Amygdala (tissue), 56 donors: ENCODE measurements at places on chromosomes 11 and 22.

GRCh38 chr11:75492181-75492820 is 33.4 kb downstream of the GDPD5 start:
- DNase-seq: no peak

- no peak for DNase-seq
Measured at GRCh38 chr11:125627236-125627910, 2.4 kb downstream of the CHEK1 start.

- peak; percentile 43 for DNase-seq
Measured at GRCh38 chr11:69670158-69670845, 4.9 kb downstream of the LTO1 start.

DNA sequence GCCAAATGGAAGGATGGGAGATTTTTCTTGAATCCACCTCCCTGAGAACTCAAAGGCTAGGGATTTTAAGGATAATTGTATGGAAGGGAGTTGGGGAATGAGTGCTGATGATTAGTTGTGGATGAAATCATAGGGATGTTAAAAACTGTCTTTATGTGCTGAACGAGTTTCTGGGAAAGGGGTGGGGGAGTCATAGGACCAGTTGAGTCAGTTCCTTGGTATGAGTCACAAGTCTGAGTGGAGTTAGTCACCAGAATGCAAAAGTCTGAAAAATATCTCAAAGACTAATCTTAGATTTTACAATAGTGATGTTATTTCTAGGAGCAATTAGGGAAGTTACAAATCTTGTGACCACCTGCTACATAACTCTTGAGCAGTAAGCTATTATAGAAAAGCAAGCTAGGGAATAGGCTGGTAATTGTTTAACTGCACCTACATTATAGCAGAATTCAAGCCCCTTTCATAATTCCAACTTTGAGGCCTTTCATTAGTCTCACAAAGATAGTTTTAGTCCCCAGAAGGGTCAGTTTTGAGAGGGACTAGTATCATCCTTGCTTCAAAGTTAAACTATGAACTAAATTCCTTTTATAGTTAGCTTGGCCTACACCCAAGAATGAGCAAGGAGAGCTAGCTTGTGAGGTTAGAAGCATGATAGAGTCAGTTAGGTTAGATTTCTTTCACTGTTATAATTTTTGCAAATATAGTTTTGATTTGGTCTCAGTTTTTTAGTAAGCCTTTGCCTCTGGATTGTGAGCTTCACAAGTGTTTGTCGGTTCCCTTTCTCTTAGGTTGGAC is 668.0 kb downstream of the ETS1 start:
- no peak for DNase-seq

GRCh38 chr11:64544616-64545296 is 46.3 kb upstream of the SLC22A12 start:
- DNase-seq: no peak

DNA sequence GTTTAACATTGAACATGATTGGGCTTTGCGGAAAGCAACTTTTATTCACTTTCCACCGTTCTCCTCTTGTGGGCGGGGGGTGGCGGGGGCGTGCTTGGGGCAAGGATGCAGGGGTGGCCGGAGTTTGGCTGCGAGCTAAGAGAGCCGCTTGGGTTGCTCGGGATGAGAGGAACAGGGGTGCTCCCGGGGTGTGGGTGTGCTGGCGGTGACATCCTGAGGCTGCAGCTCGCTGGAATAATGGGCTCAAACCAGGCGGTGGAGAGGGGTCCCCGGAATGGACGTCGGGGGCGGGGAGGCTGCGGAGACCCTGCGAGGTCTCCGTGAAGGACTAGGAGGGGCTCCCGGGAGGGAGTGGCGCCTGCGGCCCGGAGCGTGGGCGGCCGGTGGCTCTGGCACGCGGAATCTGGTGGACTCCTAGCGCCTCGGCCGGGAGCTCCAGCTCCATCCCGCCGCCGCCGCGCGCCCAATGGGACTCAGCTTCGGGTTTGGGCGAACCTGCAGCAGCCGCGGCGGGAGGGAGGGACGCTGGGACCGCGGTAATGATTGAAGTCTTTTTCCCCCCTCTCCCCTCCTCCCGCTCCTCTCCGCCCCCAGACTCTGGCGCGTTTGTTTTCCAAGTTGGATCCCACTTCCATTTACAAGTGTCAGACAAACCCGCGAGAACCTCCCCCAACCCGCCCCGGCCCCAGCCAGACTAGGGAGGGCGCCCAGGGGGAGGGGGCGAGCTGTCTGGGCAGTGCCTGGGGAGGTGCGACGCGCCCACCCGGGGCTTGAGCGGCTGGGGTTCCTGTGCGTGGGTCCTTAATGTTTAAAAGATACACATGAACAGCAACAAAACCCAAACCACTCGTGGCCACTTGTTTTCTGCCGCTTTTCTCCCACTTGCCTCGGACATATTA is 2.0 kb downstream of the FAT3 start:
- peak; percentile 39 for DNase-seq

- DNase-seq: no peak
Measured at GRCh38 chr11:94909371-94909820, 64.0 kb downstream of the CWC15 start.

GRCh38 chr11:66277471-66278362 is at the start of gene CNIH2:
Gene CNIH2, plus strand, starts transcription at chr11:66278175. Its CDS starts 282 bp downstream, at chr11:66278457.
- no peak for DNase-seq

GRCh38 chr11:1241706-1242105 is 18.8 kb downstream of the MUC5B start:
- no peak for DNase-seq

GRCh38 chr11:58830673-58831301 is 13.7 kb downstream of the GLYATL2 start:
- no peak for DNase-seq

- DNase-seq: no peak
Measured at GRCh38 chr22:34319346-34319745, 399.1 kb upstream of the LARGE1 start.

DNA sequence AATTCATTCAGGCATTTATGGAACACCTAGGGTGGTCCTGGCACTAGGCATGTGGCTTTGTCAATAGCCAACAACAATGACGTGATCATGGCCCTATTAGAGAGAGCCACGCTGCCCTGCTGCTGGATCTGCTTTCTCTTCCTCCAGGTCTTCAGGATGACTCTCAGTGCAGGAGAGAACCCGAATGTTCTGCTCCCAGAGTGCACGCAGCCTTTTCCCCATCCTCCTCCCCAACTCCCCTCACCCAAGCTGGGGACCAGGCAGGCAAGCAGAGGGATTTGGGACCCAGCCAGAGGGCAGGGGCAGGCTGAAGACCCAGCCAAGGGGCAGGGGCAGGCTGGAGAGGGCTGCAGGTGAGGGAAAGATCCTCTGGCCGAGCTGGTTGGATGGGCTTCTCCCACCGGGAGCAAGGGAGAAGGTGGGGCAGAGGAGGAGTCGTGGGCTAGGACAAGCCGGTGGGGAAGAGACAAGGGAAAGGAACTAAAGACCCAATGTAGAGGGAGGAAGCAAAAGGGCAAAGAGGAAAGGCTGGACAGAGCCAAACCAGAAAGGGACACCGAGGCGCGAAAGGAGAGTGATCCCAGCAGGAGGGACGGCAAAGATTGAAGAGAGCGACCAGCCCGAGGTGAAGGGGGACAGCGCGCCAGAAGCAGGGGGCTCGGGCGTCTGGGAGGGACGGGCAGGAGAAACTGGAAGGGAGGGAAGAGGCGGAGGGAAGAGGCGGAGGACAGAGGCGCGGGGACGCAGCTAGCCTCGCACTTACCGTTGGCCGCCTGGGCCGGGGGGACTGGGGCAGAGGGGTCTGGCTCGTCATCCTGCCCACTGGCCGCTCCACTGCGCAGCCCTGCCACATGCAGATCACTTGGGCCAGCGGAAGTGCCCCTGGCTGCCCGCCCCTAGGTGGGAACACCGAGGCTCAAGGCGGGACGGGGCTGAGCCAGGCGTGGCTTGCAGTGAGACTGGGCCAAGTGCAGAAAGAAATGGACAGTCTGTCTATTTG is at the start of gene KCTD14:
KCTD14 (minus strand) TSS at position 880 of the 1,000 bp plus-strand sequence; CDS start at position 853, 27 bp downstream.
- no peak for DNase-seq

GRCh38 chr22:39312410-39312809 is 7.0 kb downstream of the RPL3 start:
- no peak for DNase-seq

DNA sequence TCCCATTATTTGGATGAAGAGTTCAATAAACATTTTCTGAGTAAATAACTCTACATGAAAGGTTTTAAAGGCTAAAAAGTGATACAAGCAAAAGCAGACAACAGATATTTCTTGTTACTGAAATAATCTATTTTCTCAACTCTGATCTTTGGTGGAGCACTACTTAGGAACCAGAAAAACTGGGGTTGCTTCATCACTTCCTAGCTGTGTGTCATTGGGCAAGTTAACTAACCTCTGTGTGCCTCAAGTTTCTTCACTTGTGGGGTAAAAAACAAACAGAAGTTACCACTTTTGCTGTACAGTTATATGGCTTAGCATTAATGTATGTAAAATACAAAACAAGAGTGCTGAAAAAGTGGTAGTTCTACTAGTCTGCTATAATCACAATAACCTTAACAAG is 5.6 kb downstream of the MAPK1 start:
- no peak for DNase-seq

GRCh38 chr11:122115524-122116379 is at the start of gene BLID:
Gene BLID, minus strand, starts transcription at chr11:122116215. Its CDS starts 293 bp downstream, at chr11:122115922.
- DNase-seq: no peak

DNA sequence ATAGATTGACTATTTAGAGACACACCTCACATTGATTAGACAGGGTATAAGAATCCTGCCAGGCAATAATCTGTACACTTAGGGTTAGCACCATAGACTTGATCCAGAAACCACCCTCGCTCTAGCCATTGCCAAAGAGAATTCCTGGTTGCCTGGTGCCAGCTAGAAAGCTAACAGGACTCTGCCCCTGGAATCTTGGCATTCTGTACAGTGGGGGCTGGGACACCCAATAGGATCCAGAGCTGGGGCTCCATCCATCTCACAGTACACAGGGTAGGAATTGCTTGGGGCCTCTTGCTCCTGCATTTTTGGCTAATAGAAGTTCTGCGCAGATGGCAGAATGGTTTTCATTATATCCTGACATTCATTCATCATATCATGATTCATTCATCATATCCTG is 3.0 kb upstream of the APLNR start:
- no peak for DNase-seq

- DNase-seq: no peak
Measured at GRCh38 chr11:67291481-67292381, 2.6 kb downstream of the ANKRD13D start.

- no peak for DNase-seq
Measured at GRCh38 chr22:26479043-26479791, 4.4 kb downstream of the HPS4 start.

- no peak for DNase-seq
Measured at GRCh38 chr11:128894685-128895084, 3.5 kb downstream of the KCNJ5 start.

DNA sequence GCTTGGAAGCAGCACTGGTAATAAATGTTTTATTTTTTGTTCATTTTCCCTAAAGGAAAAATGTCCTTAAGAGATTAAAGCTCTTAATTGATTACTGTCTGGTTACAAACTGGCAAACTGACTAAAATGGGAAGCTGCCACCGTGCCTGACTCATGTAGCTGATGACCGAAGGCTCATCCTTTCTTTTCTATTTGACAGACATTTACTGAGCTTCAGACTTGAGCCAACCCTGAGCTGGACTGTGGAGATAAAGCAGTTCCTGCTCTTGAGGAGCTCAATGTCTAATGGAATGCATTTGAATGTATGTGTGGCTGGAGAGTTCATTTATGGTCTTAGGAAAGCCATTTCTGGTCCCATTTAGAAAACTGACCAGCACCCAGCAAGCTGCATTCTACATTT is 91.3 kb downstream of the RNF169 start:
- DNase-seq: no peak

GRCh38 chr11:76690736-76691135 is 20.2 kb upstream of the LRRC32 start:
- DNase-seq: no peak

DNA sequence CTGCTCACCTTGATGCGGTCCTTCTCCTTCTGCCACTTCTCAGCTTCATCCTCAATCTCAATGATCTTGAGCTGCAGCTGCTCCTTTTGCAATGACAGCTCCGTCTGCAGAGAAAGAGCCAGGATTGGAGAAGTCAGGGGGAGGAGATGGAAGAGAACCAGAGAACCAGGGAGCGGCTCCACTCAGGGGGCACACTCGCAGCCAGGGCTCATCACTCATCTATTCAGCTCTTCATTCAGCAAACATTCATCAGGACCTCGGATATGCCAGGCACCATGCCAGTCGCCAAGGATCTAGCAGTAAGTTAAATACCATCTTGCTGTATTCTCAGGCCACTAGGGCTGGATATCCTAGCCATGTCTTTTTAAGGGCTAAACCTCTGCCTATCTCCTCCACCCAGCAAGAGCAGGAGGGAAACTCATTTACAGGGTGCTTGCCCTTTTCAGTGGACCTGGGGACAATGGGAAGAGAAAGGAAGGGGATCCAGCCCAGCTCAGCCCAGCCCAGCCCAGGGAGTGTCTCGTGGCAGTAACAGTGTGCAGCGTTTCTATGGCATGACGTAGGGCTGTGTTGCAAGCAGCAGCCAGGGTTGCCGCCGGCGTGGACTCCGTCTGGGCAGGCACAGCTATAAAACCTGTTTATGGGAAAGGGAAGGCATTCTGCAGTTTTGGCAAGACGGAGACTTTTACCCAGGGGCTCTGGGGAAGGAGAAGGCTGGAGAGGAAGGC is 9.4 kb downstream of the TRIM29 start:
- DNase-seq: no peak

- no peak for DNase-seq
Measured at GRCh38 chr22:30036656-30037055, 43.6 kb upstream of the HORMAD2 start.

DNA sequence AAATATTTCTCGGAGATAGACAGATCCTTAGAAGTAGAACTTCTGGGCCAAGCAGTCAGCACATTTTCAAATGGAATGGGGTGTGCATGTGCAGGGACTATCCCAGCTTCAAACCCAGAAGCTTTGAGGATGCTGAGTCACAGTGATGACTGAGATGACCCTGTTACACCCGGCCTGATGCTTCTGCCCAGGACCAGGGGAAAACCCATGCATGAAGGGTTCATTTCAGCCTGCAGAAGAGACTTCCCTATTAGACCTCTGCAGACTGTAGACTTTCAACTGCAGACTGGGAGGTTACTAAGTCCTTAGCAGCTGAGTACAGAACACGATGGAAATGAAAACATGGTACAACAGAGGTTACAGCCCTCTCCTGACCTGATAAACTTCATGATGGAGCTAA is 3.6 kb upstream of the OR2AT4 start:
- DNase-seq: no peak

DNA sequence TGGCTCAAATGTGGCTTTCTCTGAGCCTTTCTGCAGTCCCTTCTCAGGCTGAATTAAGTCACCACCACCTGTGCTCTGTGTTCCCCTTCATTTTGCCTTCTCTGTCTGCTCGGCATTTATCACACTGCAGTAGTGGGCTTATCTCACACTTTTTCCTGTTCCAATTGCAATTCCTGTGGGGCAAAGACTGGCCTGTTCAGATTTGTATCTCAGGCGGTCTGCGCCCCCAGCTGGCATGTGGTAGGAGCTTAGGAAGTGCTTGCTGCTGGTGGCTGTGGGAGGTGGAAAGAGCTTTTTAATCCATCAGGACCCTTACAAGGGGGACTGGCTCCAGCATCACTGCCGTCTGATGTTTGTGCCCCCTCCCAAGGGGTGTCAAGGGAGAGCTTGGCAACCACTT is 21.2 kb downstream of the BMAL1 start:
- no peak for DNase-seq
